ENCODE measurements at places on chromosomes 5 and 9.

DNA sequence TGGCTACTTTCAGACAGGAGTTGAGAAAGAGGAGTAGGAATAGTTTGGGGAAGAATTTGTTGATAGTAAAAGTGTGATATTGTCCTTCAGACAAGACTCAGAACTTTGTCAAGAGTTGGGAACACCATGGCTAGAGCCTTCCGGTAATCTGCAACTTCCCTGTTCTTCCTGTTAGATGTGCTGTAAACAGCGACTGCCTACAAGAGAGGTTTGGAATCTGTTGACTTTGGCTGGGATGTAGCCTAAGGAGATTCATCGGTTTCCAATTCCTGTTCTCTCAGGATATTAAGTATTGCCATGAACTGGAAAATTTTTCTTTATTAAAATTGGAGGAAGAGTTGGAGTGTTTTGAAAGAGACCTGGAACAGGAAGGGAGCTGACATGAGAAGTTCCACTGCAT is 43.9 kb downstream of the ARHGAP26 start:
- DNase-seq = no peak

DNA sequence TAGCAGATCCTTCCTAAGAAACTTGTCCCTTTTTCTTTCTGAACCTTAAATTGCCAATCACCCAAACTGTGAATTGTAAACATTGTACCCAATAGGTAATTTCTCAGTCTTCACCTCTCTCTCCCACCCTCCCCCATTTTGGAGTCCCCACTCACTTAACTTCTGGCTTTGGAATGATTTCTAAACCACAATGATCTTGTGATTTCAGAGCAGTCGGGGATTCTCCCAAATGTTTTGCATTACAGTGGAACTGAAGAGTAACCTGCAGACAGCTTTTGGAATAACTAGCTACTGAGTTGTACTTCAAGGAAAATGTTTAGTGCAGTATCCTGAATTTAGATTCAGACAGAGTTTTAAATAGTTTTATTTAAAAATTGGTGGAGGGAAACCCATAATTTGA is 19.2 kb downstream of the SLC27A6 start:
- DNase-seq = no peak

DNA sequence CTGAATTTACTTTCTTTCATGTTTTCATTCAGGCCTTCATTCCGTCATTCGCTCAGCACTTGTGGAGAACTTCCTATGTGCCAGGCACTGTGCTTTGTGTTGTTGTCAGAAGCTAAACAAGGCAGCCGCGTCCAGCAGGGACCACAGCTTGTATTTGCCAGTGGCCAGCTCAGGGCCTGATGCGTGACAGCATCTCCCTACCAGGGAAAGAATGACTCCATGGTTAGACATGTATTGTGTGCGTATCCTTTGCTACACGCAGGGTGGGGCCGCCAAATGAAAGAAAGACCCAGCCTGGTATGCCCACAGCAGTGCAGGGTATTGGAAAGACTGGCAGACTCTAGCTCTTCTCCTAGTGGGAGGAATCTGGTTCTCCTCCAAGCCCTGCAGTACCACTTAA is 4.7 kb upstream of the COL27A1 start:
- DNase-seq = no peak

- peak; percentile 14 for DNase-seq
Measured at GRCh38 chr5:97065475-97065874, 76.9 kb downstream of the LIX1 start.

DNA sequence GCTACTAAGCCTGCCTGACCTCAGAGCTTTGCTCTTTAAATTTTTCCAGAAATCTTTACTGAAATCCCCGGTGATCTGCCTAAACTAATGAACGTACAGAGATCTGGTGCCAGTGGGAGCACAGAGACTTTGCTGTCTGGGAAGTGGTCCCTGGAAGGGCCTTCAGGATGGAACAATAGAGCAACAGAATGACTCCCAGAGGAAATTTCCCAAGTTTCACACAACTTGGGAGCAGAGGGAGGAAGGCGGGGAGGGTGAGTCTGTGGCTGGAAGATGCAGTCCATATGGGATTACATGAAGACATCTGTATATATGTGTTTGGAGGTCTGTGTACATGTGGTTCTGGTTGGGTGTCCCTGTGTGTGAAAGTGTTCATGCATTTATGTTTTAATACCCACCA is 638.3 kb downstream of the CCDC171 start:
- DNase-seq = no peak

DNA sequence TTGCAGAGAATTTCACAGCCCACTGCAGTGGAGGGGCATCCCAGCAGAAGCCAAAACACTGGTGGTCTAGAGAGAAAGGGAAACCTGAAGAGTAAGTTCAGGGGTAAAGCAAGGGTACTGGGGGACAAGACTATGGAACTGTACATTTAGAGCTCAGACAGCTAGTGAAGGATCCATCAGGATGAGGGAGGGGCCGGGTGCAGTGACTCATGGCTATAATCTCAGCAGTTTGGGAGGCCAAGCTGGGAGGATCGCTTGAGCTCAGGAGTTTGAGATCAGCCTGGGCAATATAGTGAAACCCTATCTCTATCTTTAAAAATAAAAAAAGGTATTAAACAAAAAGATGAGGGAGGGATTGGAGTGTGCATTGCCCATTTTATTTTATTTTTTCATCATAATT is 7.8 kb upstream of the ANKH start:
- no peak for DNase-seq

DNA sequence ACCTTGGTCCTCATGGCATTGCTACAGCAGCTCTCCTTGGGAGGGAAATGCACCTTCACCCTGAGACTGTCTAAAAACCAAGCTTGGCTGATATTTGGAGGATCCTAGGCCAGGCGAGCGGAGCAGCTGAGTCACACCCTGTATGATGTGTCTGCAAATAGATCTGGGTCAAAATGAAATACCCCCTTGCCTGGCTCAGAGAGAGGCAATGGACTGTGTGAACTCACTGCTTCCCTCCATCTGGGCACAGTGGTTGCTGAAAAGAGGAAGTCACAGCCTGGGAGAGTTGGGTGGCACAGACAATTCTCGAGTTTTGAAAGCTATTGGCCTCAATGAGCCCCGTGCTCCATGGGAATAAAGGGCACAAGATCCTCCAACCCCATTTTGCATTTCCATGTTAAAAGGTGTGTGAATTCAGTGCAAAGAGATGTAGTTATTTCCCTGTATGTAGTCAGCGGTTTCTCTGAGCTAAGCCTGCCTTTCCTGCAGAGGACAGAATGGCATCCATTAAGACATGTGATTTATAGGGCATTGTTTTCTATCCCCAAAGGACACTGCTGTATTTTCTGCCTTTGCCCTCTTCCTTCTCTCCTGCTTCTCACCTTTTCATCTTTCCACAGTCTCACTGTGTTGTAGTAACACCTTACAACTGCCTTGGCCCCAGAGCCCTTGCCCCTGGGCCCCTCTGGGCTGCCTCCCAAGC is 177.2 kb downstream of the GADD45G start:
- DNase-seq = no peak

DNA sequence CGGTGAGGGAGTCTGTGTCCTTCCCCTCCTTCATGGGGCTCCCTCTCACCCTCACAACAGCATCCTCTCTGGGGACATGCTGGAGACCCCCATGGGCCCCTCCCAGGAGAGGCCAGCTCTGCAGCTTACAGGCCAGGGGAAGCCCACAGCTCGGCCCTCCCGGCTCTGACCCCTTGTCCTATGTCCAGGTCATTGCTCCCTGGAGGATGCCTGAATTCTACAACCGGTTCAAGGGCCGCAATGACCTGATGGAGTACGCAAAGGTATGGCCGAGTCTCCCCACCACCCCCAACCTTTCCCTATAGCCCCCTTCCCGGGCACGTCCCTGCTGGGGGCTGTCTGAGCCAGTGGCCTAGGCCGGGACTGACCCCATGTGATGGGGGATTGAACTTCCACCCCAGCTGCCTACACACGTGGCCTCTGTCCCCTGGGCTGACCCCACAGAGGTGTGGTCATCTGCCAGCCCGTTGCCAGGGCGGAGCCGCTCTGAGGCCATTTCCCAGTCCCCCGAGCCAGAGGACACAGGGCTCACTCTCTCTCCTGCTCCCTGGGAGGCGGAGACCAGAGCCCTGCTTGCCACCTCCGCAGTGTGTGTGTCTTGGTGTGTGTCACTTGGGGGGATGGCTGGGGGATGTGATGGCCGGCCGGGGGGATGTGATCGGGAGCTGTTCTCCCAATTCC is 21.9 kb downstream of the ASS1 start:
- no peak for DNase-seq

GRCh38 chr5:54799645-54800044 is 185.7 kb downstream of the ESM1 start:
- no peak for DNase-seq

- peak; percentile 61 for DNase-seq
Measured at GRCh38 chr9:122213589-122214413, 15.0 kb downstream of the LHX6 start.

DNA sequence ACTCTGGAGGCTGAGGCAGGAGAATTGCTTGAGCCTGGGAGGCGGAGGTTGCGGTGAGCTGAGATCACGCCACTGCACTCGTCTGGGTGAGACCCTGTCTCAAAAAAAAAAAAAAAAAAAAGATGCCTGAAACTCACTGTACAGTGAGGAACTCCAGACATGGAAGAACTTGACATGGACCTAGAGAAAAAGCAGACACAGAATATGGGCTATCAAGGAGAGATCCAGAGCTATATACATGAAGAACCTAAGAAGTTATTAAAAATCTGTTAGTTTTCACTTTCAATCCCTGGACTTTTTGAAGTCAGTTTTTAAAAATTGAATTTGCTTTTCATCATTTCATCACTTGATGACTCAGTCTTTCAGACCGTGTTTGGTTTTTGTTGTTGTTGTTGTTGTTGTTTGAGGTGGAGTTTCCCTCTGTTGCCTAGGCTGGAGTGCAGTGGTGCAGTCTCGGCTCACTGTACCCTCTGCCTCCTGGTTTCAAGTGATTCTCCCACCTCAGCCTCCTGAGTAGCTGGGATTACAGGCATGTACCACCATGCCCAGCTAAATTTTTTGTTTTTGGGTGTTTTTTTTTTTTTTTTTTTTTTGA is 20.3 kb downstream of the PAIP2 start:
- DNase-seq = no peak

- DNase-seq = peak; percentile 29
Measured at GRCh38 chr5:127849408-127849807, 146.2 kb downstream of the CCDC192 start.

DNA sequence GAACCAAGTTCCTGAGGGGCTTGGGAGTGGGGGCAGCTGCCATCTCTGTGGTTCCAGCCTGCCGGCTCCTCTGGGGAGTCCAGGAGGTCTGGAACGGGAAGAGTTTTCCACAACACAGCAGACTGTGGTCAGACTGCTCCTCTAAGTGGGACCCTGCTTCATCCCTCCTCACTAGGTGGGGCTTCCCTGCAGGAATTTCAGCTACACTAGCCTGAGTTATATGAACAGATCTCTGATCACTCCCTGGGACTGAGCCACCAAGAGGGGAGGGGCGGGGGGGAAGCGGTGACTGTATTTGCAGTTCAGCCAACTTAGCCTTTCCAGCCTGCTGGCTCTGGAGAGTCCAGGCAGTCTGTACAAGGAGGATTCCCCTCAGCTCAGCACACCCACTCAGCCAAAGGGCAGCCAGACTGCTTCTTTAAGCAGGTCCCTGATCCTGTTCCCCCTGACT is 19.4 kb downstream of the DTWD2 start:
- DNase-seq = peak; percentile 39

DNA sequence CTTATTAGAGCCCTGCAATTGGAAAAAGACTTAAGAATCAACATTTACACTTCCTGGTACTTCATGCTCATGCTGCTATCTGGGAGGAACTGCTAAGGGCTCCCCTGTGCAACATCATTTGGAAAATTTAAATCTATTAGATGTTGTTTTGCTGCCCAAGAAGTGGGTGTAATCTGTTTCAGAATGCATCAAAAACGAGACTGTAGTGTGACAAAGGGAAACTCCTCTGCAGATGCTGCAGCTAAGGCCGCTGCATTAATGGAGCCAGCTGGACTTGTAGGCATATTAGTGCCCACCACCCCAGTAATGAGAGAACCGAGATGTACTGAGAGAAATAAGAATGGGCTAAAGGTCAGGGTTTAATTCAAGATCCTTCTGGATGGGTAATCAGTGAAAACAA is 11.1 kb upstream of the PAIP1 start:
- DNase-seq = no peak

DNA sequence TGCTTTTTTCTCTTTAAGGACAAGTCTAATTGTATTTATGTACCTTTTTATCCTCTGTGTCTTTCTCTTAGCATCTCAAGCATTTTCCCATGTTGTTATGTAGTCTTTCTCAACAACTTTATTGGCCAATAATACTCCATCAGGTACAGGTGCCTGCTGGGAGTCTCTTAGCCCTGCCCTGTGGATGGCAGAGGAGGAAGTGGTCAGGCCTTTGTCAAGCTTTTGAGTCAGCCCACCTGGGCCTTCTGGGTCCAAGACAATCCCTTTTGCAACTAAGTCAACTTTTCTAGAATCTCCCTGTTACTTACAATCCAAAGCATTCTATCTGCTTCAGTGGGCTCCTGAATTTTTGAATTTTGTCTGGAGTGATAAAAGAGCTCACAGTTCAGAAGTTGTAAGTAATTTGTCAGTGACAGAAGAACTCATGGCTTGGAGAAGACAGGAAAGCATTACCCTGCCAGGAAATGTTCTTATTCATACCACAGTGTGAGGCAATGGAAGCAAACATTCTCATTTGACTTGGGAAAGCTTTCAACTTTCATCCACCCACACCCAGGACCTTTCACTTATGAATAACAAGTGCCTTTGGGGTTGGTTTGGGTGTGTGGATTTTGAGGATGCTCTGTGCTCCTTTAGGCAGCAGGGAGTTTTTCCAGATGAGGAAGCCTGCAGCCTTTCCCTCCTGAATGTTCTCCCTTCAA is 200.0 kb upstream of the S1PR3 start:
- peak; percentile 52 for DNase-seq

- DNase-seq = no peak
Measured at GRCh38 chr9:9905736-9906135, 707.1 kb downstream of the PTPRD start.

- DNase-seq = no peak
Measured at GRCh38 chr5:57828221-57828620, 345.6 kb upstream of the ACTBL2 start.

GRCh38 chr9:12878351-12878978 is 103.6 kb downstream of the LURAP1L start:
- no peak for DNase-seq
